ENCODE measurements at places on chromosomes 2 and 18. TPM values are rescaled to one million over a fixed set of nuclear protein-coding genes. Genes with fewer than 3 reads are reported as not detected.

BCL11A gene
- 0.50 TPM for total RNA-seq

CPS1 gene
- total RNA-seq = 1,770 TPM

DNA sequence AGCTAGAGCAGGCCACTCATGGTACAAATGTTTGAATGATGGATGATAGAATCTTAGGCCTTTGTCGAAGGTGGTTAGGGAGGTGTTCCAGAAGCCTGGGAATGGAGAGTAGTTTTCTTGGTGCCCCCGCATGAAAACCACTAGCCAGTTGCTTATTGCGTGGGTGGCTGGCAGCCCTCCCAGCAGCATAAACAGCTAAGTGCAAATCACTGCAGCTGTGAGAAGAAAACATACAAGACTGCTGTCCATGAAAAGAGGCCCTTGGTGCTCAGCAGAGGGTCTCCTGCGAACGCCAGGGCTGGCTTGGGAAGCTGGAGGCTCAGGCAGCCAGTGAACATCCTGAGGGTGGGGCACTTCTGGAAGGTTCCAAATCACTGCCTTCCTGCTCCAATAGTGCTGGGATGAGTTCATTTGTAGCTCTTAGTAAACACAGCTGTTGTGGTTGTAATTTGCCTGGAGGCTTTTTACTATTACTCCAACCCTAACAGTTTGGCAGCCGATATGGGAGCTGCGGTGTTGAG is 118.8 kb downstream of the MGAT5 start:
- DNase-seq = no peak

GRCh38 chr2:70979180-70979488 is 704 bp downstream of the ANKRD53 start:
- DNase-seq = no peak

DNA sequence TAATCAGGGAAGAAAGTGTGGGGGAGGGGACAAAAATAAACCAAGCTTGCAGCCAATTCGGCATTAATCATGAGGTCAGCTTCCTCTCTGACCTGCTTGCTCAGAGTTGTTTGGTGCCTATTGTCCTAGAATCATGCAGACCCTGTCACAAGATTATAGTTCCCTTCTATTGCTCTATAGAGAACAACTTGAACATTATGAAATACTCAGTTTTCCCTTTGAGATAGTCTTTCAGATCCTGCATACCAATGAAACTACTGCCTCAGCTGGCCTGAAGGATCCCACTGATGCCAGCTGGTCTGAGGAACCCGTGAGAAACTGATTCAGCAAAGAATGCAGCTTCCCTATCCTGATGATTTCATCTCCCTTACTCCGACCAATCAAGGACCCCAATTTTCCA is 955 bp upstream of the BBS5 start:
- DNase-seq = no peak

ZSWIM2 gene
- total RNA-seq = not detected

GRCh38 chr18:74512321-74513053 is 16.3 kb downstream of the CNDP2 start:
- DNase-seq = peak; percentile 41

DNA sequence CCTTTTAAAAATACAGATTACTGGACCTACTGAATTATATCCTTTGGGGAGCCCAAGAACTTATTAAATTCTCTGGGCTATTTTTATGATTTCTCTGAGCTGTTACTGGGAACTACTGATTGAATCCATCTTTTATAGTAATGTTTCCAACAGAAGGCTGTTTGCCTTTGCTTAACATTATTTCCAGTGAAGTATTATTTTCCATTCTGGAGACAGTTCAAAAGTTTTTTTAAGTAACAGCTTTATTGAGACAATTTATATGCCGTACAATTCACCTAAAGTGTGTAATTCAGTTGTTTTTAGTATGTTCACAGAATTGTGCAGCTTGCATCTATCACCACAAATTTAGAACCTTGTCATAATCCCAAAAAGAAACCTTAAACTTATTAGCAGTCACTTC is 100.6 kb downstream of the BABAM2 start:
- DNase-seq = no peak

DNA sequence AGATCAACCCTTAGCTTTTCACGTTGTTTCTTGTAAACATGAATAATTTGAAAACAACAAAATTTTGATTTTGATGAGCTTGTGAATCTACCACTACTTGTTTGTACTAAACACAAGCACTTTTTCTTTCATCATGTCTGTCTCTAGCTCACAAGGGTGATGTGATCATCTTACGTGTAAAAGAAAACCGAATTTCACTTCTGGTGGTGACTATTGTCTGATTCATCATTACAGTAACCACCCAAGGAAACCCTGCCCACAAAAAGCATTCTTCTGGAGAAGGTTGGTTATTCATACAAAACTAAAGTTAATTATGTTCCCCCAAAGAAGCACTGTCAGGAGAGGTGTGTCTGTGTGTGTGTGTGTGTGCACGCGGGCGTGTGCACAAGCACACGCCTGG is 285.4 kb downstream of the ZNF516 start:
- DNase-seq = no peak

DNA sequence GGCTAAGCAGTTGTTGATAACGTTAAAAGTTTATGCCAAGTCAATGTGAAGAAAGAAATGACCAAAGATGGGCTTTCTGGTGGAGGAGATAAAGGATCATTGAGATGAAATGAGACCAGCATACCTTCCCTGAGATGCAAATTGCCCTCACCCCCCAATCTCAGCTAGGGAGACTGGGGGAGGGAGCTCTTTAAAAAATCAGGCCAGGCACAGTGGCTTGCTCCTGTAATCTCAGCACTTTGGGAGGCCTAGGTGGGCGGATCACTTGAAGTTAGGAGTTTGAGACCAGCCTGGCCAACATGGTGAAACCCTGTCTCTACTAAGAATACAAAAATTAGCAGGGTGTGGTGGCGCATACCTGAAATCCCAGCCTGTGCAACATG is 30.9 kb upstream of the KCMF1 start:
- DNase-seq = no peak

- peak; percentile 71 for DNase-seq
Measured at GRCh38 chr2:239399433-239399920, 1.3 kb downstream of the HDAC4 start.

- DNase-seq = no peak
Measured at GRCh38 chr18:3873698-3874097, 423.7 kb downstream of the TGIF1 start.

PROKR1 gene
- total RNA-seq = 0.05 TPM

CRYBA2 gene
- total RNA-seq = not detected

DNA sequence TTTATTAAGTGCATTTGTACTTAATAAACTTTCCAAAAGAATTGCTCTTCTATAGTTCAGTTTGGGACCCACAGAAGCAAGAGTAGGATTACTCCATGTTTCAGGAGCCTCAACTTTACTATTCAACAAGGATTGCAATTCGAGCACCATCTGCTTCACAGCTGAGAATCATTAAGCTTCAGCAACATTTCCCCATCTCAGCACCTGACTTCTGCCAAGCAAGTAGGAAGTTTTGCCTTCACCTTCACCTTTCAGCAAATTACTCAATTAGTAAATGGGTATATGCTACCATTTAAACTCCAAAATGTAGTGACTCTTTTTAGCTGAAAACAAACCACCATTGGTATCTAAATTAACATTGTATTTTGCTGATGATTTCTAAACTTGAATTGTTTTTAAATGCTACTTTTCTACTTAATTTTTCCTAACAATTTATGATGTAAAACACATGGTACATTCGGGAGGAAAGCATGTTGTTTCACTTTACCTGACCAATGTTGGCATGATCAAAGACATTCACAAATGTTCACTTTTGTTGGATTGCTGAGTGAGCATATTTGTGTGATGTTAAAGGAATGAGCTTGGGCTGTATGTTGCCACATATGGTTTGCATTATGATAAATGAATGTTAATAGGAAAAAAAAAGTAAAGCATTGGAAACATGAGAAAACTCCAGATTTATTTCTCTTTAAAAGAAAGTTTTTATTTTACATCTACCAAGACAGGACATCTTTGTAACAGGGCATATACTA is 159.2 kb downstream of the GULP1 start:
- DNase-seq = no peak

LRATD1 gene
- total RNA-seq = 1.6 TPM

REG1A gene
- 8.9 TPM for total RNA-seq

DNA sequence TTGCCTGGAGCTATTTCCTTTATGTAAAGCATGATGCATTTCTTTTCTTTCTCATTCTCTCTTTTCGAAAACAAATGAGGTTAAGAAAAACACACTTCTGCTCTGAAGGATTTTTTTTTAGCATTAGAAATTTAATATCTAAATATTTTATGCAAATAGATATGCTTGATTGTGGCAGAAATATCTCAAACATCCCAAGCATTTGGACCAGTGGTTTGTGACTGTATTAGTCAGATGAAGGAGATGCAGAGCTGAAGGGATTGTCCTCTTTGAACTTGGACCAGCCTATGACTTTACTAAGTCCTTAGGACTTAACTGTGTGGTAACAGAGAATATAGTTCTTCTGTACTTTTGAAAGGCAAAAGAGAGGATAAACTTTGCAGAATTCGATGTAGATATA is 335.9 kb upstream of the NT5C1B start:
- no peak for DNase-seq

DNAH6 gene
- 1.9 TPM for total RNA-seq
